Activated gamma-delta T cell treated with anti-CD3 and anti-CD28 coated beads, Interleukin-2, amount 50 U/mL, for 16 hours (primary cell): ENCODE measurements at places on chromosomes 3 and 15.
A peak's percentile ranks its signal among the peaks of the same experiment; 100 is the strongest.

DNA sequence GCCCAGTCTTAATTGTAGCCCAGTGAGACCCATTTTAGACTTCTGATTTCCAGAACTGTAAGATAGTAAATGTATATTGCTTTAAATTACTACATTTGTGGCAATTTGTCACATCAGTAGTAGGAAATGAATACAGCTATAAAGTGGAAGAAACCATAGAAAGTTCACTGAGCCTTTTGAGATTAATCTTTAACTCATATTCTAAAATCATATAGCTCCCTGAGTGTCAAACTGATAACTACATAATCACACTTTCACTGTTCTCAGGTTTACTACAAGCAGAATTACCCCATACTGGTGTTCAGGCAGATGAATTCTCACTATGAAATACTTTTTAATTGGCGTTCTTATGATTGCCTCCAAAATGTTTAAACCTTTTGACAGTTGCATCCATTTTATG lies 42.8 kb downstream of the CNTN4 start:
- no peak for DNase-seq

DNA sequence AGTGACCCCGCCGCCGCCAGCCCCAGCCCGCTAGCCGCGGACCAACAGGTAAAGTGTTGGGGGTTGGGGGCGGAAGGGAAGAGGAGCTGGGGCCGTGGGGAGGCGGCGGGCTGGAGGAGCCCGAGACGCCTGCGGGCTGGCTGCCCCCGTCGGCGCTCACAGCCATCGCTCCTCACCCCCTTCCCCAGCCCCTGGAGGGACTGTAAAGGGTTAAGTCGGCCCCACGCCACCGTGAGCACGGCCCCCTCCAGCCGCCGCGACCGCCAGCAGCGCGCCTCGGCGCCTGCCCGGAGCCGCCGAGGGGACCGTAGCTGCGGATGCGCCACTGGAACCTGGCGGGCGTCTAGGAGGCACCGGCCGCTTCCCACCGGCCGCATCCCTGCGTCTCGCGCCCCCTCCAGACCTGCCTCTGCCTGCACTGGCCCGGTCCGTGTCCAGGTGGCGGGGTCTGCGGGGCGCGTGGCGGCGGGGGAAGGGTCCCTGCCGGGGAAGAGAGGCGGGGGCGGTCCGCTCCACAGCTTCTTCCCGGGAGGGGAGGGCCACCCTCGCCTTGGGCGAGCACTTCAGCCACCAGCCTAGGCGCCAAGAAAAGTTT lies 522 bp downstream of the MED12L start:
- no peak for DNase-seq

DNA sequence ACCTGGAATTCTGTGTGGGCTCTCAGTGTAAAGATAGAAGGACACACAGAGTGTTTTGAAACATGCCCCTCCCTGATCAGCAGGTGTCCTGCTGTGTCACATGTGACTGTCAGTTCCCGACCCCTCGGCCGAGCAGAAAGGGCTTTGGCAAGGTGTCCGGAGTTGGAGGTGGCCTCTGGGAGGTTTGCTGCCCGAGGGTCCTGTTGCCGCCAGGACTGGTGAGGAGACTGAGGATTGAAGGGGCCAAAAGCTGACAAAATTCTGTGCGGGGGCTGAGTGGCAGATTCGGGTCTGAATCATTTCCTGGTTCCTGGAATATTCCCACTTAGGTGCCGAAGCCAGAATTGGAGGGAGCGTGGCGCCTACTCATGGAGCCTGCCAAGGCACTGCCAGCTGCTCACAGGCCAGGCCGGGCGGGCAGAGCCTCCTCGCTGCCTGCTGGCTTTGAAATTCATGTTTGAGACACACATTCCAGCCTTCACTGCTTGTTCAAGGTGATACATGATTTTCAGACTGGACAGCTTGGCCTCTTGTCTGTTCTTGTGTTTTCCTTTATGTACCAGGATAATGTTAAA lies 83.8 kb downstream of the APBA2 start:
- DNase-seq = no peak

- no peak for DNase-seq
Observed at GRCh38 chr3:16906682-16907081, 21.9 kb downstream of the PLCL2 start.

DNA sequence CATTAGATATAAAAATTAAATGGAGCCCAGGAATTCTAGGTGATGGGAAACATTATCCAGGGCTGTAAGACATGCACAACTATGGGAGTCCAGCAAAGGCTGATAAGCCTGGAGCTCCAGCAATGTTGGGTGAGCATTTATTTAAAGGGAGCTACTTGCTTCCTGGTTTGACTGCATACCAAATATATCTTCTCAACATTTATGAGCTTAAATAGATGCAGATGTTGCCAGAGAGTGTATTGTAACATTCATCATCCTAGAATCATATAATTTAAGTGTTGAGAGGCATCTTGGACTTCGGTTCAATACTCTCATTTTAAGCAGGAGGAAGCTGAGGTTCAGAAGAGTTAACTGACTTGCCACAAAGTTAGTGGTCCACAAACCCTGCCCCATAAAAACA lies 12.2 kb upstream of the POLR2M start:
- no peak for DNase-seq

GRCh38 chr3:46440531-46441294 lies 24.0 kb downstream of the LTF start:
- peak; percentile 10 for DNase-seq

GRCh38 chr3:31648286-31648968 lies 115.7 kb downstream of the STT3B start:
- DNase-seq = no peak

GRCh38 chr3:56202997-56203396 lies 265.3 kb downstream of the ERC2 start:
- DNase-seq = no peak
